ENCODE measurements at places on chromosomes 7 and 10.
A peak's percentile ranks its signal among the peaks of the same experiment; 100 is the strongest.

DNA sequence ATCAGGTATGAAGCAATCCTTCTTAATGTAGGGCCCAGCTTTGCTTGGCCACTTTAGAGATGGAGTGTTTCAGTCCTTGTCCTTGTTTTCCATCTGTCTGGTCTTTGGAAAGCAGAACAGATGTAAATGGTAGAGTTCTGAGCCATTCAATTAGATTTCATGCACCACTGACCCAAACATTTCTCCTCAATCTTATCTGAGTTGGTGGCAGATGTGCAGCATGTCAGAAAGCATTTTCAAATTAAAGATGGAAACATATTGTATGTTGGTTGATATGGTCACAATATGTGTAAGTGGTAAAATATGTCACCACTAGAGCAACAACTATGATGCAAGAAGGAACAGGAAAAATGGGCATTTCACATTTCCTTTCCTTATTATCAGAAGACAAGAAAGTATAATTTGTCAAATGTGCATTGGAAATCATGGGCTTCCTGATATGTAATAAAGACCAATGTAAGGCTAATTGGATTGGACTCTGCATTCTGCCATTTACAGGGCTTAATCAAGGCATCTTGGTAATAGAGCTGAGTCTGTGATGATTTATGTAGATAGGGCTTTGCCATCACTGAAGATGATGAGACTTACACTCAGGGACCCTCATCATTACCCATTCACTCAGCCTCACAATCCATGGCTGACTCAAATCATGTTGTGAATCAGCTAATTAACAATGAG lies 750.7 kb downstream of the NRG3 start:
- DNase-seq = no peak

GRCh38 chr7:7263297-7264230 lies 81.2 kb downstream of the C1GALT1 start:
- DNase-seq = no peak

DNA sequence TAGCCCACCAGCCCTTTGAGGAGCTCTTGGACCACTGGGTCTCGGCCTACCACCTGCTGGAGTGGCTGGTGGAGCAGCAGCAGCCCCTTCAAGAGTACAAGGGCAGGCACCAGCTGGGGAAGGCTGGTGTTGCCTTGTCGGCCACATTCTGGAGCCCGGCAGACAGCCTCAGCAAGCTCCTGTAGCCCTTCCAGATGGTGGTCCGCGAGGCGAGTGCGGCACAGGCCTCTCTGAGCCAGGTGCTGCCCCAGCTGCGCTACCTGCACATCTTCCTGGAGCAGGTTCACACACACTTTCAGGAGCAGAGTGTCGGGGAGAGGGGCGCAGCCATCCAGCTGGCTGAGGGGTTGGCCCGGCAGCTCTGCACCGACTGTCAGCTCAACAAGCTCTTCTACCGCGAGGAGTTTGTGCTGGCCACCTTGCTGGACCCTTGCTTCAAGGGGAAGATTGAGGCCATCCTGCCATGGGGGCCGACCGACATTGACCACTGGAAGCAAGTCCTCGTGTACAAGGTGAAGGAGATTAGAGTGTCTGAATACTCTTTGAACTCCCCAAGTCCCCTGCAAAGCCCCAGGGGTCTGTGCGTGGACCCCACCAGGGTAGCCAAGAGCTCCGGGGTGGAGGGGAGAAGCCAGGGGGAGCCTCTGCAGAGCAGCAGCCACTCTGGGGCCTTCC lies 7.0 kb upstream of the ACTR3C start:
- no peak for DNase-seq

DNA sequence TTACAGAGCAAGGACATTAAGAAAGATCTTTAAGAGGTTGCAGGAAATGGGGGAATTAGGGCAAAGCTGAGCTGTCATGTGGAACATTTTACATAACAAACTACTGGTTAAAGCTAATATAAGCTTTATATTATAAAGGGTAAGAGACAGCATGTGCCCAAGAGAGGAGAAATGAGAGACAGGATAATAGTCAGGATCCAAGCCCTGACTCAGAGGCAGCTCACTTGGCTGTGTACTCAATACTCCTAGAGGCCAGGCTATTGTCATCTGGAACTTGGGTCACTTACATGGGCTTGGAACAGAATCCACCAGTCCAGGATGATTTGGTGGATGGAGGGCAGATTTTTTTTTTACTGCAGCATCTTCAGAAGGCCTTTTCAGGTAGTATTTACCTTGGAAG lies 418.6 kb upstream of the ZMIZ1 start:
- no peak for DNase-seq

GRCh38 chr7:103987451-103987850 lies 2.0 kb downstream of the RELN start:
- no peak for DNase-seq

- DNase-seq = no peak
These were observed 161.2 kb downstream of the ZNF33B start for GRCh38 chr10:42477170-42477569.

- no peak for DNase-seq
These were observed 559 bp downstream of the VWC2 start for GRCh38 chr7:49773936-49774458.

- no peak for DNase-seq
These were observed 519.8 kb downstream of the XPNPEP1 start for GRCh38 chr10:109403551-109403950.

DNA sequence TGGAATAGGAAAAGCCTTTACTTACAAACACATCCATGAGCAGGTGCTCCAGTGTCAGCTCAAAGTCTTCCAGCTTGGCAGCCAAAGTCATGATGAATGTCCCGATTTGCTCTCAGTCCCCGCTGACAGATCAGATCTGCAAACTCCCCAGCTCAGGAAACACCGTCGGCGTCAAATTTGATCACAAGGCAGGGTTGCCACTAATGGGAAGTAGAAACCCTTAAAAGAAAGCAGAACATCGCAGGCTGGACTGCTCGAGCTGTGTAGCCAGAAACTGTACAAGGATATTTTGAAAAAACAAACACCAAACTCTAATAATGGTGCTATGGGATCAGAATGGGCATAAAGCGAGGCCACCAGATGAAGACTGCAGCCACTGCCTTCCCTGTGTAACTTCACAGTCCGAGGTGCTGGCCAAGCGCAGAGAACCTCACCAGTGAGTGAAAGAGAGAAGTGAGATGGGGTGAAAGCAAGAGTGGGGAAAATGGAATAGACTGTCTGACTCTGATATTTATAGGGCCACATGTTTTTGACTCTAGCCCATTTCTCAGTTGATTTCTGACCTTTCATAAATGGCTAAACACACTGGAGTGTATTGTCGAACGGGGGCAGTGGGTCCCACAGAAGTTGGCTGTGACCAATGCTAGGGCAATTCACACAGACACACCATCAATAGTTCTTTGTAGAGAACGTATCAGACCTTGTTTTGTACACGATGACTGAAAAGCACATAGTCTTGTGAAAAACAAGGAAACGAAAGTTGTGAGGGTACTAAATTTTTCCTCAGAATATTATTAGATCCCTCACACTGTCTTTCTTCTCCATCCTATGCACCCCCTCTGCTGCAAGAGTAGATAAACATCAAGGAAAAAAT lies 306.2 kb downstream of the FRMD4A start:
- DNase-seq = no peak

- no peak for DNase-seq
These were observed 195.5 kb downstream of the CELF2 start for GRCh38 chr10:11213137-11213536.

DNA sequence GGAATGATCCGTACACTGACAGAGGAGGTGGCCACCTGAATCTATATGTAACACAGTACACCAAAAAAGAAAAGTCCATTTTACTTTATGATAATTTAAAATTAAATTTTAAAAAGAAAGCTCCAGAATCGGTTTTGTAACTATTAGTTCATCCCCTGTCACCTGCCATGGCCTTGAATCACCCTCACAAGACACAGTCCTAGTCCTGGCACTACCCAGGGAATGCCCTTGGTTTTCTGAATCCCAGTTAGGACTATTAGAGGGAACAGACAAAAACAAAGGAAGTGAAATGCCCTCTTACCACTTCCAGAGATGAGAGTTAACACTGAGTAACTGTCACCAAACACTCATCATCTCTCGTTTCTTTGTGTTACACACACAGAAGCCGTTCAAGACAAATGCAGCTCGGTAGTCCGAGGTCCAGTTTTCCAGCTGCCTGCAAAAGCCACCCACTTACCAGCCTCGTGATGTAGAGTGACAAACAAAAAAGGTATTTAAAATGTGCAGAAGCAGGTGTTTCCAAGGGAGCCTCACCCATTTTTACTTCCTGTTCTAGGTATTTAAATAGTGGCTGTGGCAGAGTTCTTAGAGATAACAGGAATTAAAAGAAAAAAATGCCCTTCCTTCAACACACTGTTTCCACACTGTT lies 6.1 kb downstream of the PTPRN2 start:
- no peak for DNase-seq

- DNase-seq = no peak
These were observed 21.4 kb downstream of the DNAJB6 start for GRCh38 chr7:157358041-157358752.

- peak; percentile 6 for DNase-seq
These were observed 58.2 kb upstream of the ANTXRL start for GRCh38 chr10:46228563-46229071.

- peak; percentile 20 for DNase-seq
These were observed 44.8 kb downstream of the KBTBD2 start for GRCh38 chr7:32846630-32847225.

GRCh38 chr7:73719806-73720169 lies 319 bp upstream of the STX1A start:
- DNase-seq = no peak

- no peak for DNase-seq
These were observed 82.1 kb downstream of the CPEB3 start for GRCh38 chr10:92208736-92209135.

DNA sequence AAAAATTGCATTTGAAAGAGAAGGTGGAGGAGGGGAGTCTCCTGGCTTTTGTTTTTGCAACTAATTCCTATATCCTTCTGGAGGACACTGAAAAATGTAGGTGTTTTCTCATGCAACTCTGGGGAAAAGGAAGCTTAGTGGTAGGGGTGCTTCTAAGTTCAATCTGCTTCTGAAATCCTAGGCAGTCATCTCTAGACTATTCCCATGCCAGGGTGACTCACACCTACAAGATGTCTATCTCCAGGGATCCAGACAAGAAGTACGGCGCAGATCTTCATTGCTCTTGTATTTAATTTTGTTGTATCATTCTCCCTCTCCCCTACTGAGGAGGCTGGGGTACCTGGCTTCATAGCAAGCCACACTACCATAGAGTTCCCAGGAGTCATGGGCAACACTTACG lies 258.8 kb downstream of the PHF14 start:
- DNase-seq = no peak

- DNase-seq = no peak
These were observed 196.9 kb downstream of the GRID1 start for GRCh38 chr10:86169506-86170254.

DNA sequence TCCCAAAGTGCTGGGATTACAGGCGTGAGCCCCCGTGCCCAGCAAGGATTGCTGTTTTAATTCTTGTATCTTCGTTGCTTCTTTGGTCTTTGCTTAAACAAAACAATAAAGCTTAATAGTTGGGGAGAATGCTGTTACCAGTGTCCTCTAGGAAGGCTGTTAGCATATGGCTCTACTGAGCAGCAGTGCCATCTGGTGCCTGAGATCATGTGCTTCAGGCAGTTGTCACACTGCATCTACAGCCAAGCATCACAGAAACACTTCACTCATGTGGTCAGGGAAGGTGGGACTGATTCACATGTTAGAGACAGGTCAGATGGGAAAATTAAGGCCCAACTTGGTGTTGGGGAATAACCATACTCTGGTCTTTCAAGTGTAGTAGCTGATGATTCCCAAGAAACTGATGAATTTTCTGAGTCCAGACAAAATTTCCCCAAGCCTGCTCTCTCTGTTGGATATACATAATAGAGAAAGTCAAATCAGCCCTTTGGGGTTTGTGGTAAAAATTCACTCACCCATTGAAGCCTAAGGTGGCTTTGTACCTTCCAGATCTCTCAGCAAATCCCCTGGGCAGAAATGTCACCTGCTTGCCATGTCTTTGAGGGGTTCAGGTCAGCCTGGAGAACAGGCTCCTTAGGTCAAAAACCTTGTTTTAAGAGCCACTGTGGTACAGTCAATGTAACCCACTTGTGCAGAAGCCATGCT lies 28.4 kb downstream of the UBE2D4 start:
- DNase-seq = no peak

GRCh38 chr7:40644454-40645188 lies 509.8 kb downstream of the SUGCT start:
- no peak for DNase-seq

GRCh38 chr7:43112459-43112940 lies at the start of gene HECW1:
Gene HECW1 (plus strand): TSS chr7:43112647. CDS start chr7:43243906, 131,259 bp downstream.
- no peak for DNase-seq

GRCh38 chr10:45555795-45556194 lies 116.8 kb downstream of the ZFAND4 start:
- DNase-seq = no peak

DNA sequence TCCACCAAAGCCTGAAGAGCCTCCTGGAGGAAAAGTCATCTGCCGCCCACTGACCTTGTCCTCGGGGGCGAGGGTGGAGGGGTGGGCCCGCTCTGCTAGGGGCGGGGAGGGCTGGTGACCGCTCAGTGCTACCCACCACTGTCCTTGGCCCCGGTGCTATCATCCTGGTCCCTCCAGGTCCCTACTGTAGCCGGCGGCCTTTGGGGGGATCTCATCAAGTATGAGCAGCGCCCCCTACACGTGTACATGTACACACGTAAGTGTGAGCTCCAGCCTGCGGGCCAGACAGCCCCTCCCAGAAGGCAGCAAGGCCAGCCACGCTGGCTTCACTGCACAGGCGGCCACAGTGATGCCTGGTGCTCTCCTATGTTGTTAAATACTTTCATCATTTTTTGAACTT lies 19.6 kb downstream of the TTYH3 start:
- no peak for DNase-seq

- no peak for DNase-seq
These were observed 67.1 kb downstream of the LSMEM1 start for GRCh38 chr7:112547916-112548315.

DNA sequence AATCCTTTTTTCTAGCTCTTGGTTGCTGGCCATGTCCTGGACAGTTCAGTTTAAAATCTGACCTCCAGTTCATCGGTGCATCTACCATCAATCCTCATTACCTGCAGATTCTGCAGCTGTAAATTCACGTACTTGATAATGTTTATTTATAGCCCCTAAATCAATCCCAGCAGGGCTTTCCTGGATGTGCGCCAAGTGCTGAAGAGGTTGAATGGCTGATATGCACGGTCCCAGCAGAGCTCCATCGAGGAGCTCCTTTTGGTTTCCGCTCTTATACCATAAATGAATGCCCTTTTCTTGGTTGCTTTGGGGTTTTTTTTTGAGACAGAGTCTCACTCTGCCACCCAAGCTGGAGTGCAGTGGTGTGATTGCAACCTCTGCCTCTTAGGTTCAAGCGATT lies 91.2 kb upstream of the CCZ1B start:
- DNase-seq = no peak

DNA sequence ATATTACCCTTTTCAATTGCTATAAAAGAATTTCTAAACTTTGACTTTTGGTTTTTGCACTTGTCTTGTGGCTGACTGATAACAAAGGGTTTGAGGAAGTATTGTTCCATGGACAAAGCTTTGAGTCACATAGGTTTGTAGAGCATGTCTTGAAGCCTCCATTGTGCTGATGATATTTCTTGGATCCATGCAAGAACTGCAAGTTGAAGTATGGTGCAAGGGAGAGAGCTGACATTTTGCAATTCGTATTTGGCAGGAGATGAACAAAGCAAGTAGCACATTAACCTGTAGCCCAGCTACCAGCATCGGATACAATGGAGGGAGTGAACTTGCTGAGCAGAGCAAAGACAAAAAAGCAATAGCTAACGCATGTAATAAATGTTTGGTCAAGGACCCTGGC lies 23.4 kb downstream of the MGAM2 start:
- no peak for DNase-seq
